ENCODE measurements at places on chromosomes 1 and 21. TPM values are rescaled to one million over a fixed set of nuclear protein-coding genes. Genes with fewer than 3 reads are reported as not detected.

LRRC39 gene
- 0.56 TPM for total RNA-seq

RHEX gene
- total RNA-seq = not detected

ATP1A2 gene
- total RNA-seq = 1.5 TPM

GJA5 gene
- 2.9 TPM for total RNA-seq

S100A12 gene
- not detected for total RNA-seq

NTMT2 gene
- total RNA-seq = not detected

LMX1A gene
- total RNA-seq = not detected

KLHL12 gene
- total RNA-seq = 36.0 TPM

FMO5 gene
- total RNA-seq = 1.4 TPM

GDAP2 gene
- total RNA-seq = 26.6 TPM

NES gene
- 43.7 TPM for total RNA-seq

C1orf185 gene
- not detected for total RNA-seq

CCDC27 gene
- total RNA-seq = not detected

OR6N1 gene
- not detected for total RNA-seq

HSD3B1 gene
- total RNA-seq = not detected

ZNF593 gene
- 13.6 TPM for total RNA-seq

GPATCH2 gene
- total RNA-seq = 14.8 TPM

FOXO6 gene
- not detected for total RNA-seq

KCNA3 gene
- total RNA-seq = 0.07 TPM

IFFO2 gene
- total RNA-seq = 10.0 TPM

Data from smooth muscle cell of the pulmonary artery (primary cell).